ENCODE measurements at places on chromosomes 6 and 20.

GRCh38 chr6:166952567-166953486 is 3.5 kb downstream of the RNASET2 start:
- DNase-seq, result no peak

GRCh38 chr6:71887744-71888230 is 1.4 kb downstream of the RIMS1 start:
- DNase-seq, result no peak

- no peak for DNase-seq
Measured at GRCh38 chr20:35394271-35394670, 17.5 kb downstream of the UQCC1 start.

DNA sequence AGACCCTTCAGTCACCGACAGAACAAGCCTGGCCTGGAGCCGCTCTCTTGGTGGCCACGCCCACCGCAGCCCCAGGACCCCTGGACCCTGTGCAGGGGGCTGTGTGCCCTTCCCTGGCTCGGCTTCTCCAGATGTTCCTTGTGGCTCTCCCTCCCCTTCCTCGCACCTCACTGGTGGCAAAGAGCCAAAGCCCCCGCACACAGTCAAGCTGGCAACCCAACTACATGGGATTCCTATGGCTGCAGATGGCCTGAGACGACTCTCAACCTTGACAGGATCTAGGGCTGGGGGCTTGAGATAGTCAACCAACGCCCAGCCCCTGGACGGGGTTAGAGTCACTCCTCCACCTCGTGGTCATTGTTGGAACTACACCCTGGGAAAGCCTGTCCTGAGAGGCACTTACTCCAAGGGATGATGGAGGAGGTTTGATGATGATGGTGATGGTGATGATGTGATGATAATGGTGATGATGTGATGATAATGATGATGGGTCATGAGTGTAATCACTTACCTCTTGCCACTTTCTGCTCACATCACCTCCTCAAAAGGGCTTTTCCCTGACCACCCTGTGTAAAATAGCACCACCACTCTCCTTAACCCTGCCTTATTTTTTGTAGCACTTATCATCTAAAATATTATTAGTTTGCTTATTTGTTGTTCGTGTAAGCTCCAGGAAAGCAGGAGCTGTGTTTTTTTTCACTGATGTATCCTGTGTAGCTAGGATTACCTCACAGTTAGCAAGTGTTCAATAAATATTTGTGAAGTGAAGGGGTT is 278.4 kb downstream of the LRFN2 start:
- peak; percentile 72 for DNase-seq

DNA sequence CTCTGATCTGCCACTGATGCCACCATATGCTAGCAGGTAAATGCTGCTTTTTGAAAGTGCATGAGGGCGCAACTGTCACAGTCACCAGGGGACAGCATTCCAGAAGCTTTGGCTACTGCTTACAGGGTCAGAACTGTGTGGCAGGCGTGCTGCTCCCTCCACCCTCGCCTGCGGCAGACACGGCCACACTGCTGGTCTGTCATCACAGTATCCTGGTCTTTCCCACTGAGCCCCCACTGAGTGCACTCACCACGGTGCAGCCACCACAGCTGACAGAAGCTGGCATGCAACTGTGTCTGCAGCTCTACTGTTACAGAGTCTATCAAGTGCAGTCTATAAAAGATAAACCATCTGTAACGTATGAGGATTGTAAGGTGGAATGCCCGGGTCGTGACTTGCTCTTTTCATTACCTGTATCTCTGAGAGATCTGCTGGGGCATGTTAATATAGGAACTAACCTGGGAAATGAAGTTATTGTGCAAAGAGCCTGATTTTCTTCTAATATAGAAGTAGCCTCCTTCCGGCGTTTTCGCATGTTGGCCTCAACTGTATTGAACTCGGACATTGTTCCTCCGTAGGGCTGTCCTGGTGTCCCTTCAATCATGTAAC is 24.5 kb downstream of the GCLC start:
- no peak for DNase-seq

- no peak for DNase-seq
Measured at GRCh38 chr20:50111120-50111828, 1.7 kb downstream of the UBE2V1 start.

DNA sequence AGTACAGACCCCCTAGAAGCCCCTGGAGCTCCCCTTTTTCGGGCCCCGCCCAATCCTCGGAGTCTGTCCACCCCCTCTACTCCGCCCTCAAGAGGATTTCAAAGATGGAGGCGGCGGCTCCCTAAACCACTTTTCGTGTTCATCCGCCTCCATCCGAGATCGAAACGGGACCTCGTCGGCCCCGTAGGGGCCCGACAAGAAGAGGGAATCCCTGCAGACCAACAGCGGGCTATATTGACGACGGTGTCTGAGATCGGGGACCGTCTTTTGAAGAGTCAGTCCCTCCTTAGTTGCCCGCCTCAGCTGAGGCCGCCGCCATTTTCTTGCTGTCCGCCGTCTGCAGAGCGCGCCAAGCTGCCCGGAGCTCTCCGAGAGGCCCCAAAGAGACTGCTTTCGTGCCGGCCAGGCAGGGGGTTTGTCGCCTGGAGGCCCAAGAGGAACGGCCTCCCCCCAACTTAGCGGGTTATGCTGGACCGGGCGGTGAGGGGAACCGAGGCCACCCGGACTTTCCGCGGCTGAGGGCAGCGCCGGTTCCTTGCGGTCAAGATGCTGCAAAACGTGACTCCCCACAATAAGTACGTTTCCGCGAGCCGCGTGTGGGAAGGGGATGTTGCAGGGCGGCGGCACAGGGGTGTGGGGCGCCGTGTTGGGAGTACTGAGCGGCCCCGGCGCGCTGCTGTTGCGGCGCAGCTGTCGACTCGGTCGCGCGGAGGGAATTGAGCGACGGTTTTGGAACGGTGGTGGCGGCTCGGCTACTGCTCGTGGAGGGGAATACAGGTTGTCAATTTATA is 4.2 kb downstream of the BRD2 start:
- DNase-seq, result no peak

GRCh38 chr6:158048589-158048988 is 66.9 kb downstream of the SYNJ2 start:
- DNase-seq, result no peak

GRCh38 chr6:80959034-80959433 is 793.4 kb downstream of the TENT5A start:
- no peak for DNase-seq

GRCh38 chr20:24868959-24869358 is 80.1 kb upstream of the CST7 start:
- no peak for DNase-seq

DNA sequence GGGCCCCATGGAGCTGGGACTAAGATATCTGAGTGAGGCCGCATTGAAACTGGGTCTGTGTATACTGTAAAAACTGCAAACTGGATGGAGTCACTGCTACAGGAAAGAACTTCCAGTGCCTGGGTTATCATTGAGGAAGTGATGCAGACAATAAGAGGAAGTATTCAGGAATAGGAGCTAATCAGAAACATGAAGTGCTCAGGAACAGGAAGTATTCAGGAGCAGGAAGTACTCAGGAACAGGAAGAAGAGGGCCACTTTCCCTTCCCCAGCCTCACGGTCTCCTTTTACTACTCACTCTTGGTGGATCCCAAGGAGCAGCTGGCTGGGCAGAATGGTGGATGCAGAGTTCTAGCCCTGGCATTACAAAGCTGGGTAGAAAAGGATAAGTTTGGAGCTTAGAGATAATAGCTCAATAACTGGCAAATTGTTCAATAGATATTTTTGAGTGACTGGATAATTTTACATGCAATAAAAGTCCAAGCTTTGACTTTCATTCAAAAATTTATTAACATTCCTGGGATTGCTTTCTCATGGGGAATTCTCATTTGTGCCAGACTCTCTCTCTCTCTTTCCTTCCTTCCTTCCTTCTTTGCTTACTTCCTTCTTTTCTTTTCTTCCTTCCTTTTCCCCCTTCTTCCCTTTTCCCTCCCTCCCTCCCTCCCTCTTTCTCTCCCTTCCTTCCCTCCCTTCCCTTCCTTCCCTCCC is 82.2 kb upstream of the PAX1 start:
- DNase-seq, result no peak

GRCh38 chr20:2231701-2232100 is 64.1 kb upstream of the TGM3 start:
- DNase-seq, result no peak

DNA sequence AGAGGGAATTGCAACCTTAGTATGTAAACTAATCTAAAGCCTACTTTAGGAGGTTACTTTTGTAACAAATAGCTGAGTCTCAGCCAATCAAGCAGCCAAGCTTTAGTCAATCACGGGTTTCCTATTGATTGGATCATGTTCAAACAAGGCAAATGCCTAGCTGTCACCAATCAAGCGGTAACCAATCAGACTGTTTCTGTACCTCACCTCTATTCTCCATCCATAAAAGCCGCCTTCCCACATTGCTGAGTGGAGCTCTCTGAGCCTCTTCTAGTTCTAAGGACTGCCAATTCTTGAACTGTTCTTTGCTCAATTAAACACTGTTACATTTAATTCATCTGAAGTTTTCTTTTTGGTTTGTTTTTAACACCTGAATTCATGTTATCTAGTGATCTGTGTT is 148.4 kb upstream of the BMP5 start:
- DNase-seq, result no peak

GRCh38 chr20:61980647-61981583 is 84.8 kb downstream of the TAF4 start:
- no peak for DNase-seq

DNA sequence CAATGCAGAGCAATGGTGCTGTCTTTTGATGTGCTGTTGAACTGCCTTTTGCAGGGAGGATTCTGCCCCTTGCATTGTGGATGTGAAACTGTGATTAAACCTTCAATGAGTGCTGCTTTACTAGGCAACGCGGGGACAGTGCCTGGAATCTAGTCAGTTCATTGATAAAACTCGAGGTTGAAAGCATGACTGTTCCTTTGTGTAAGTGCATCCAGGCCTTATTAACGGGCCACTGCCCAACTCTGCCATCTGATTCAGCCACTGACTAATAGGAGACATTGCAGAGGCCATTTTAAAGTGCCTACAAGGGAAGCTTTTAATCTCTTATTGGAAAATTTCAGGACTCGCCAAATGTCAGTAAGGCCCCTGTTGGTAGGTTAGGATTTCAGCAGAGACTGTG is 49.3 kb downstream of the SLC35F1 start:
- DNase-seq, result no peak
